ENCODE measurements at places on chromosomes 1 and 21. TPM values are rescaled to one million over a fixed set of nuclear protein-coding genes. Genes with fewer than 3 reads are reported as not detected.

Gene AADACL3
- not detected for total RNA-seq

Gene FBLIM1
- total RNA-seq = 502 TPM

Gene TTC39A
- total RNA-seq = 29.7 TPM

Gene TNFRSF9
- total RNA-seq = not detected

Gene CAMK2N1
- total RNA-seq = 89.7 TPM

Gene KCNJ15
- total RNA-seq = not detected

Gene SLC66A1
- total RNA-seq = 54.7 TPM

Gene DBT
- 4.0 TPM for total RNA-seq

Gene ARHGEF16
- 176 TPM for total RNA-seq

Gene TGFB2
- 1.7 TPM for total RNA-seq
